ENCODE measurements at places on chromosomes 13 and 19. TPM values are rescaled to one million over a fixed set of nuclear protein-coding genes. Genes with fewer than 3 reads are reported as not detected.

Gene LILRA1
- total RNA-seq = not detected

Gene PEG3
- not detected for total RNA-seq

Gene LILRB3
- total RNA-seq = not detected

Gene ZNF573
- 4.9 TPM for total RNA-seq

Gene ZNF667
- total RNA-seq = 5.5 TPM

Gene EDNRB
- total RNA-seq = not detected

Gene CLDN10
- total RNA-seq = not detected

Gene OR7D2
- not detected for total RNA-seq

Gene FCHO1
- 2.1 TPM for total RNA-seq

Gene RHPN2
- 17.4 TPM for total RNA-seq

Gene LGI4
- 0.43 TPM for total RNA-seq

Gene OR7A5
- not detected for total RNA-seq

Gene ZNF549
- total RNA-seq = 6.1 TPM

Gene ZNF416
- 8.5 TPM for total RNA-seq

Gene ACER1
- total RNA-seq = not detected

Gene KIR3DL1
- total RNA-seq = not detected

Gene CALR3
- not detected for total RNA-seq

Gene C19orf67
- not detected for total RNA-seq

Gene TUBA3C
- 65.6 TPM for total RNA-seq

Gene IZUMO1
- not detected for total RNA-seq

Gene TNNT1
- total RNA-seq = 467 TPM

Gene NMRK2
- total RNA-seq = not detected

Gene ZNF470
- 0.98 TPM for total RNA-seq

Gene R3HDM4
- total RNA-seq = 23.0 TPM

Gene FFAR3
- not detected for total RNA-seq

Gene ZNF723
- total RNA-seq = 0.19 TPM

Gene CEBPA
- total RNA-seq = 4.3 TPM

Gene RUBCNL
- 0.29 TPM for total RNA-seq

Gene ZSCAN5C
- total RNA-seq = not detected

Gene PALM3
- 6.2 TPM for total RNA-seq

Gene ERICH6B
- not detected for total RNA-seq

Gene ZIC5
- 2.4 TPM for total RNA-seq

Gene ZNF709
- 2.1 TPM for total RNA-seq

Gene ZNF296
- not detected for total RNA-seq

Gene SMIM24
- total RNA-seq = not detected

Gene FXYD1
- not detected for total RNA-seq

Gene MYBPC2
- not detected for total RNA-seq

Gene PTGIR
- 1.1 TPM for total RNA-seq

Gene PTPRH
- total RNA-seq = 18.4 TPM

Gene ANGPTL4
- total RNA-seq = not detected

Gene TMEM59L
- 5.2 TPM for total RNA-seq

Gene GDF15
- total RNA-seq = 93.9 TPM

Gene TMPRSS9
- not detected for total RNA-seq

Gene IGFLR1
- total RNA-seq = 22.0 TPM

Gene TMEM86B
- 1.6 TPM for total RNA-seq

Gene LMO7
- total RNA-seq = 155 TPM

Gene SIGLEC5
- total RNA-seq = not detected

Gene ADM5
- total RNA-seq = 2.7 TPM

Gene APOC4
- total RNA-seq = not detected

Gene SHISA2
- total RNA-seq = not detected

Gene CYP4F2
- total RNA-seq = not detected

Measured in A172 (cell line).